ENCODE measurements at places on chromosomes 16 and 17.
A peak's percentile ranks its signal among the peaks of the same experiment; 100 is the strongest.

- no peak for DNase-seq
These were observed 132.8 kb downstream of the LAT start for GRCh38 chr16:29117631-29118030.

DNA sequence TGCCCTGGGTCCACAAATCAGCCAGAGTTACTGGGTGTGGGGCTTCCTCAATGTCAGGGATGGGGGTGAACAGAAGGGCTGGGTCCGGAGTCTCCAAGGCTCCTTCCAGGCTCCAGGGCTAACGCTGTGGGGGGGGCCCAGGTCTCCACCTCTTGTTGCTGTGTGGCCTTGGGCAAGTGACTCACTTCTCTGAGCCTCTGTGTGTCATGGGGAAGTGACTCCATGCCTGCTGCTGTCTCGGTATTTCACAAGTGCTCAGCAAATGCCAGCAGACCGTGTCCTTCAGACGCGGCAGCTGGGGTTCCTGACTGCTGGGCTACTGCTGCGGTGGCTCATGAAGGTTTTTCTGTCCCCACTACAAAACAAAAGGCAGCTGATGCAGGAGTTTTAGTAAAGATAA lies 26.6 kb downstream of the JPH3 start:
- DNase-seq: no peak

- DNase-seq: no peak
These were observed 122.6 kb downstream of the SHISA6 start for GRCh38 chr17:11363565-11364117.

DNA sequence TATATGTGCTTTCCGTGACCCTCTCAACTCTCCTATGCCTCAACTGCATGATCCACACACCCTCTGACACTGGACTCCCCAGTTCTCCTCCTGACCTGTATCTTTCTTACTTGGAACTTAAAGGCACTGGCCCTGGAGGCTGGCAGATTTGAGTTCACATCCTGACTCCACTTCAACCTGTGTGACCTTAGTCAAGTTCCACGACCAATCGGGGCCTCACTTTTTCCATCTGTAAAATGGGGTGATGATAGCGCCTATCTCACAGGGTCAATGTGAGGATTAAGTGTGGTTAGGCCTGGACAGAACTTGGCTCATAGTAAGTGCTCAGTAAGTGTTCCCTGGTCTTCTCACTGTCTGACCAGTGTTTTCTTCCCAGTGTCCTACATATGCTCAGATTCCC lies 25.1 kb downstream of the MARF1 start:
- no peak for DNase-seq

GRCh38 chr16:23145186-23145585 lies 4.1 kb downstream of the USP31 start:
- no peak for DNase-seq

DNA sequence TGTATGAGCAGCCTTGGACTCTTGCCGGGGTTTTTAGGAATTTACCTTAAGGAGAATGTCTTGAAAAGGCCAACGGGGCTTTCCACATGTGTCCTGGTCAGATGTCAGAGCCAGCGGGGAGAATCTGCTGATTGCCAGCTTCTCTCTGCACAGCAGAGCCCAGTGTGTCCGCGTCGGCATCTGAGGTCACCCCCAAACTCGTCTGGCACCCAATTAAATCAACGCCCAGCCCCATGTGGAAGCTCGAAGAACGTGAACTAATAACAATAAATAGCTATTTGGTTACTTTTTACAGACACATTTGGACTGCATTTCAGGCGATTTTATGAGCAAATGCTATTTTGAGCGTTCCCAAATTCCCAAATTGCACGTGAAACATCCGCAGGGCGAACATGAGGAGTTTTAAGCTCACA lies 303.5 kb downstream of the FOXL1 start:
- DNase-seq: no peak

DNA sequence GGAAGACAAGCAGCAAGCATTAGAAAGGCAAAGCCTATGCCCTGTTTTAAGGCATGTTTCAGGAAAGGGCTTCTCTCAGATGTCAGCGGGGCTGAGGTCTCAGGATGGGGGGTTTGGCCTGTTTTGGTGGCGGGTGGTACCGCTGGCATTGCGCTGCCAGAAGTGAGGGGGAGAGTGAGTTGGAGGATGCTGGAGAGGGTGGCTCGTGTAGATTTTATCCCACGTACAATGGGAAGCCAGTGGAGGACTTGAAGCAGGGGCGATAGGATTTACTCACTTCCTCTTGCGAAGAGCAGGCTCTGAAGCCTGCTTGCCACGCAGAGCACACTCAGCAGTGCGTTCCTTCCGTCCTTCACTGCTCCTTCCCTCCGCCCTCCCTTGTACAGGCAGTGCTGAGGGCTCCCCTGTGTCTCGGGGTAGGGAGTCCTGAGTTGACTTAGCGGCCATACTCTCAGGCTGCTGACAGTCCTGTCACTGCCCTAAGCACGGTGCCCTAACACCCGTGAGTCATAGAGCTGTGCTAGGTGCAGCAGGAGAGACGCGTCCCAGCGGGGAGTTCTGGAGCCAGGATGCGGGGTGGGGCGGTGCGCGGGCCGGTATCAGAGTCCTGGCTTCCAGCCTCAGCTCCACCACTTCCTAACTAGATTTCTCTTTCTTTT lies 113.1 kb downstream of the SNX29 start:
- no peak for DNase-seq

DNA sequence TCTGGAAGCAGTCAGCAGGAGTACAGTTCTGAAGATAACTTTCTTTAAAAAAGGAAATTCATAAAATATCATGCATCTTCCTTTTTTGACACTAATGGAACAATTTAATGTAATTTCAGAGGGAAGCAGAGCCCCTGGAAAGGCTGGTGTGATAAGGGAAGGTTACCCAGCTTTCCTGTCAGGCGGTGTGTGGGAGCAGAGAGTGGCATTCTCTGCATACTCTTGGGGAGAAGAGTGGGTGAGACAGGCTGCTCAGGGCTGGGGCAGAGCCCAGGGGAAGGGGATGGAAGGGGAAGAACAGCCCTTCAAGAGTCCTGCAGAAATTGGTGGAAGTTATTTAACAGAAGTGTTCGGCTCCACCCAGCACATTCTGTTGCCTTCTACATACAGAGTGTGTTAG lies 84.7 kb downstream of the PRKCB start:
- DNase-seq: no peak

GRCh38 chr16:15521390-15521757 lies 87.0 kb downstream of the BMERB1 start:
- DNase-seq: no peak

GRCh38 chr16:12881182-12881581 lies 20.2 kb upstream of the SHISA9 start:
- DNase-seq: no peak

DNA sequence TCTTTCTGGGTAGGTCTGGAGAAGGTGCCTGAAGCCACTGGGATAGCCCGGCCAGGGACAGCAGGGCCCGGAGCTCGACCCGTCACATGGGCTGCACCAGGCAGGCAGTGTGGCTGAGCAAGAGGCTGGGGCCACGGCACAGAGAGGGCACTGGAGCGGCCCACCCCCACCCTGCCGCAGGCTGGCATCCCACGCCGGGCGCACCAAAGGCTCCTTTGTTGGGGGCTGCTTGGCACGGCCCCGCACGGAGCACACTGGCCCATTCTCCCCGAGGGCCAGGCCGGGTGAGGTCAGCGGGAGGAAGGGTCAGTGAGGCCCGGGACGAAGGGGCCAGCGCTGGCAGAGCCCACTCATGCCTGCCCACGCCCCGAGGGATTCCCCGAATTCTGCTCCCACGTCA lies 36.5 kb upstream of the PVALEF start:
- no peak for DNase-seq

DNA sequence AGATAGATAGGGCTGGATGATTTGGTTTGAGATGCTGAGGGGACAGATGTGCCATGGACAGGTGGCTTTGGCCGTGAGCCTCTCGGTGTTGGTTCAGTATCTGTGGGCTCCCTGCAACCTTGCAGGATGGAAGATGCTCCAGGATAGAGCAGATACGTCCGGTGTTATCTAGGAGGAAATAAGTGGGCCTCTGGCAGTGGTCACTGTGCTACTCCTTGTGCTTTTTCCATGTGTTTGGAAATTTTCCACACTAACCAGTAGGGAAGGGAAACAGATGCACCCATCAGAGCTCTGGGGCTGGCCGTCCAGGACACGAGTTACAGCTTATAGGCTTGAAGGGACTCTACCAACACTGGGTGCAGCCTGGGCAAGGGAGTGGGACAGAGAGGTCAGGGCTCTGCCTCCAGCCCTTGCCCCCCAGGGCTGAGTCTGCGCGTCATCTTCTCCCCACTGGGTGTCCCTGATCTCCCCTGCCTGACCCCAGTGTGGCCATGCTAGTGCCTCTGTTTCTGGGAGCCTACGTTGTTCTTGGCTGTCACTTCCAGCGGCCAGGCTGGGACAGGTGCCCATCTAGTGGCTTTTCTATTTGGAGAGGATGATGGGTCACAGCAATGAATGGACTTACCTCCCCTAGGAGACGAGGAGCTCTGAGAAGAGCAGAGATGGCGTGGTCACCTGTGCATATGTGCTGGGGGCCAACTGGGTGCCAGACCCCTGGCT lies 166.9 kb downstream of the SEC14L1 start:
- DNase-seq: no peak

DNA sequence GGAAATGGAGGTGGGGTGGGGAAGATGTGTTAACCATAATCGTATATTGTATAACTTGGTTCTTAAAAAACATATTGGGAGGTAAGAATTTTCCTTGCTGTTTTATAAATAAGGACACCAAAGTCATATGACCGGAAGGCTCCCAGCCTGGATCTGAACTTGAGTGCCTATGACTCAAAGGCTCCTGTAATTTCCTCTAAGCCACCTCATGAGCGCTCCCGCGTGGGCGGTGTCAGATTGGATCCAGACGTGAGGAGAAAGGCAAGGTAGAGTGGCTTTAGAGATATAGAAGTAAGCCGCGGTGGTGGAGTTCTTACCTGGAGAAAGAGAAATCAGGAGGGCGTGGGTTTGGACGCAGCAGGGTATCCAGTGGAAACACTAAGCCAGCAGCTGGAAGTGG lies 196.2 kb upstream of the NLRP1 start:
- DNase-seq: no peak

GRCh38 chr17:11538366-11538765 lies 59.9 kb upstream of the DNAH9 start:
- DNase-seq: no peak

- no peak for DNase-seq
These were observed 593 bp downstream of the GFER start for GRCh38 chr16:1984347-1985225.

- no peak for DNase-seq
These were observed 41.1 kb downstream of the TNRC6C start for GRCh38 chr17:77999413-78000173.

DNA sequence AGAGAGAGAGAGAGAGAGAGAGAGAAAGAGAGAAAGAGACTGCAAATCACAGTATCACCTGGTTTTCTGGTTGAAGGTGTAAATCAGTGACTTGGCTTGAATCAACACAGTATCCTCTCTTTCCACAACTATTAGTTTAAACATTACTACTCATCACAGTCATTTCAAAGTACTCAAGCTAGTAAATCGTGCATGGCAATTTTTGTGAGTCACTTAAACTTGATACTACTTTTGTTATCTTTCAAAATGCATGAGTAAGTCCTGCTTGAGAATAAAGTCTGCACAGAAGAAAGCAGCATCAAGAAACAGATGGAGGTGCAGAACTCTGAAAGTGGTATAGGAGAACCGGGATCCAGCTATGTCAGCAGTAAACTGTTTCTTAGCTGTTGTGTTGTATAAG lies 535.4 kb downstream of the CDH8 start:
- no peak for DNase-seq

- no peak for DNase-seq
These were observed 390.4 kb downstream of the SHISA9 start for GRCh38 chr16:13291591-13292333.

DNA sequence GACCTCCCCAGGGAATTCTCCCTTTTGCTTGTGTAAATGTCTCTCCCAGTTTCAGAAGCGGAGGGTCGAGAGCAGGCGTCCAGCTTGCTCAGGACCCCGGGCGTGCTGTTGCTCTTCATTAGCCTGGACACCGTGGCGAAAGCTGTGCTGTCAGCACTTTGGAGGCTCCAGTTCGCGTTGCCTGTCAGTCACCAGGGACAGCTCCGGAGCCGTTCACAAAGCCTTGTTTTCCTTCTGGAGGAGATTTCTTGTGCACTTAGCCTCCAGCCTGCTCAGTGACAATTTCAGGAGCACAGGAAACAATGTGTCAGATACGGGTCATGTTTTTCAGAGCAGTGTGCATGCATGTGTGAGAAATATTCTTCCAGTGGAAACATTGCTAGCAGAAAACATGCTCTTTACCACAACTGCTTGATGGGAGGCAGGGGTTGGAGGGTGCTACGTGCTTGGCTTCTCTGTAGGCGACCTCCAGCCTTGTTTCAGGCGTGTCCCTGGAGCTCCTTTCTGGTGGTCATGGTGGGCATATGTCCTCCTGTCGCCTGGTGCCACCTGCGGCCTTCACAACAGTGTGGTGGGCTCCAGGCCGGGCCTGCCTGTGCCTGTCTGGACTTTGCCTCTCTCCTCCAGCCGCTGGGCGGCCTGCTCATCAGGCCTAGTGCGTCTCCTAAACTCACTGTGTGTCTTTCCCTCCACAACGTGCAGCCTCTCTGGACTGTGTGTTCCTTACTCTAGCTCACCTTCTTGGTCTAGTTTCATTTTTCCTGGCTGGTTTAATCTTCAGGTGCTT lies 29.0 kb downstream of the ZNF750 start:
- no peak for DNase-seq

DNA sequence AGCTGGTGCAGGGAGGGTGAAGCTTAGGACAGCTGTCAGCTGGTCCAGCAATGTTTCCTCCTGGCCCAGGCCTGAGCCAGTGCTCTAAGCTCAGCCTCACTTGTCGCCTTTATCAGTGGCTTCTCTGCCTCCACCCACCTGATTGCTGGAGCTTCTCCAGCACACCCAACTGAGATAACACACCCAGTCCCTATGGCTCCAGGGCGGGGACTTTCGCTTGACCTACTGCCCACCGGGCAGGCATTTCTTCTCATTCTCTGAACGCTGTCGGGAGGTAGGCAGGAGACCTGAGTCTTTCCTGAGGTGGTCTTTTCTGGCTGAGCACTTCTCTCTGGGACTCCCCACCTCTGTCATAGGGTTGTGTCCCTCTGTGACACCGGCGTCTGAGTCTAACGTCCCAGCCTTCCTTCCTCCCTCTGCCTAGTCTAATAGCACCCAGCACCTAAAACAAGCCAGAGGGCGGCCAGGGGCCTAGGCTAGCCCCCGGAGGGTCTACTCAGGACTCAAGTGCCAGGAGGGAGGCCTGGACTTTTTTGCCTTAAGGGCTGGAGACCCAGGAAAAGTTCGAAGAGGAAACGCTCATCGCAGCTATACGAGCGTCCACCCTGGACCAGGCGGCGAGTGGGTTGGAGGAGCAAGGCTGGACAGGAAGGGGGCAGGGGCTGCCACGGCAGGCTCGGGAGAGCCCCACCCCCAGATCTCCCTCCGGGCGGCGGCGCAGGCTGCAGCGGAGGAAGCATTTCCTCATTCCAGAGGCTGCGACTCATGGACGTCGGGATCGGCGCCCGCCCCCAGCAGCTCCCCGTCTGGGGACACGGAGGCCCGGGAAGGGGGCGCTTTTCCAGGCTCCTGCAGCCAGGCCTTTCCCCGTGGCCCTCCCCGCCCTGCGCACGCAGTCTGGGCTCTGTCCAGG lies 756 bp downstream of the TAX1BP3 start:
- peak; percentile 2 for DNase-seq

- DNase-seq: no peak
These were observed 908 bp upstream of the CLUH start for GRCh38 chr17:2712300-2713043.
